H54 (cell line): ENCODE measurements at places on chromosomes 1 and 21.

GRCh38 chr1:50517488-50517887 lies 94.2 kb upstream of the DMRTA2 start:
- no peak for DNase-seq

DNA sequence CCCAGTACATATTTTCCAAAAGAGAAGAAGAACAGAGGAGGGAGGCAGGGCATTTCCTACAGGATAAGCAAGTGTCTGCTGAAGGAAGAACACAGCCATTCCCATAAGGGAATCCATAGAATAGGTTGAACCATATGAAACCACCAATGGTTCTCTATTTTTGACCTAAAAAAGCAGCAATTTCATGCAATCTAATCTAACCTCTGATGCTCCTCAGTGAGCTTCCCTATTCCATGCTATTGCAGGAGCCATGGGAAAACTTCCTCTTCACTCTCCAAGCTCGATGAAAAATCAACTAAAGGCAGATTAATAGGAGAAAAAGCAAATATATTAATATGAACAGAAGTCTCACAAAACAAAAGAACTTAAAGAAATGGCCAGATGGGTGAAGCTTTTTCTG lies 50.5 kb downstream of the SIPA1L2 start:
- DNase-seq = no peak

- DNase-seq = no peak
Observed at GRCh38 chr1:20753589-20753988, 21.1 kb upstream of the SH2D5 start.

DNA sequence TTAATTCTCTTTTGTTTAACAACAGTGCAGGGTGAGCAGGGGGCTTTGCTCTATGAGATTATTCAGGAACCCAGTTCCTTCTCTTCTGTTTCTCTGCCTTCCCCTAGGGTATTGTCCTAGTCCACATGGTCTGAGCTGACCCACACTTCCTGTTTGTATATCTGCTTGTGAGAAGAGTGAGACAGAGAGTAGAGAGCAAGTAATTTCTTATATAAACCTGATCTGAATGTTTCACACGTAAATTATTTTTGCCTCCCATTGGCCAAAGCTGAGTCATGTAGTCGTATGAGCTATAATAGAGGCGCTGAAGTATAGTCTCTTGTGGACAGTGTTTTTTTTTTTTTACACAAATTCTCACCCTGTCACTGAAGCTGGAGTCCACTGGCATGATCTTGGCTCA lies 134.2 kb upstream of the SERTAD4 start:
- no peak for DNase-seq

DNA sequence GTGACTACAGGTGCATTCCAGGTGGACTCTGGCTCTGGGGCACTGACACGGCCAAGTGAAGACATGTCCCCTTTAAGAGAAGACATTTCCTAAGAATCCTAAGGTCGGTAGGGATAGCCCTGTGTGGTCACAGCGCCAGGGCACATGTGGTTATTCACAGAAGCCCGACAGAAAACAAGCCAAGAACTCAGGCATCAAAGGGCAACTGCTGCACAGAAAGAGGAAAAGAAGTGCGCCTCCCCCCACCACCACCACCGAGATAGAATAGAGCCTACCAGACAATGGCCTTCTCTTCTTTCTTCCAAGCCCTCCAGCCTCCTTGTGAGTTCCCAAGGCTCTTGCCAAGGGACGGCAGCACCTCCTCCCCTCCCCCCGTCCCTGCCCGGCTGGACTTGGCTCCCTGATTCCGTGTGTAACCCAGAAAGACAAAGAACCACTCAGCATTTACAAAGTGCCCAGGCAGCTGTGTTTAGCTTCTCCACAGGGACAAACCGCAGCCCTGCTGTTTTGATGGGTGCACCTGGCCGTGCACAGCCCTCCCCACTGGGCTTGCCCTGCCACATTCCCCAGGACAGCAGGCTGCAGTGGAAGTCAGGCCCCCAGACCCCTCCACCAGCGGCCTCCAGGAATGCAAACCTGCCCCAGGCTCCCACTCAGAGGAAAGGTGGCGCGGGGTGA lies 30.2 kb downstream of the TMPRSS2 start:
- no peak for DNase-seq

GRCh38 chr1:30732277-30732996 lies 9.1 kb upstream of the MATN1 start:
- DNase-seq = peak; percentile 35

DNA sequence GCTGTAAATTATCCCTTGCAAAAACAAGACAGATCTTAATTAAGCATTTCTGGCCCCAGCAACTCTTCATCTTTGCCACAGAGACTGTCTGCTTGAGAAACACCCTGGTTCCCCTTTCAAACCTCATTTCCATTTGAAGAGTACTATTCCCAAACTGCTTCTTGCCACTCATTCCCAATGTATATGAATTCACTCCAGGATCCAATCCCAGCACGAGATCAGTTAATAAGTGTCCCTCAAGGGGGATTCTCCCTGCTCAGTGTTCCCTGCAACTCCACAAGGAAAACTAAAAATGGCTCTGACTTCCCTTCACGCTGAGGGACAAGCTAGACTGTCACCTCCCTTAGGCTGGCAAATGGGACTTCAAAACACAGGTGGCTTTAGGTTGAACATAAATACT lies 173.2 kb downstream of the SIPA1L2 start:
- DNase-seq = no peak

- DNase-seq = no peak
Observed at GRCh38 chr21:42073145-42074099, 2.3 kb downstream of the UMODL1 start.

DNA sequence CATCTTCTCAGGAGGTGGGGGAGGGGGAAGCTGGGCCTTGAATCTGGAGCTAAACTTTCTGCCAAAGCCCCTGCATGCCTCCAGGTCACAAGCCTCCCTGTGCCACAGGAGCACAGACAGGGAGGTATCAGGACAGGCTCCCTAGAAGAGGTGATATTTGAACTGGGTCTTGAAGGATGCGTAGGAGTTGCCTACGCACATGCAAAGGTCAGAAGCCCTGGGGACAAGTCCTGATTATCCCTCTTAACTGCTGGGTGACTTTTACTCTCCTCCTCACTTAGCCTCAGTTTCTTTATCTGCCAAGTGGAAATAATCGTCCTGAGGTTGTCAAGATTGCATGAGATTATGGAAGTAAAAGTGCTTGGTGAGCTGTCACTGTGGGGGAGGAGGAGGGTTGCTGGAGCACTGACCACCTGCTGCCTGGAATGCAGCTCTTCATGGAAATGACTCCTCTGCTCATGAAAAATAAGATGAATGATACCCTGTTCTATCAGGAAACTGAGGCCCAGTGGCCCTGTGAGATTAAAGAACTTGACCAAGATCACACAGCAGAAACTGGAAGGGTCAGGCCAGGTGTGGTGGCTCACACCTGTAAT lies 50.6 kb upstream of the LAPTM5 start:
- DNase-seq = no peak

GRCh38 chr1:169722779-169723178 lies 11.1 kb downstream of the SELE start:
- DNase-seq = no peak

- no peak for DNase-seq
Observed at GRCh38 chr21:45449658-45450422, 44.9 kb downstream of the COL18A1 start.

- DNase-seq = no peak
Observed at GRCh38 chr1:40258445-40258769, 371 bp downstream of the ZMPSTE24 start.

GRCh38 chr1:56045477-56045876 lies 533.9 kb downstream of the PLPP3 start:
- no peak for DNase-seq

DNA sequence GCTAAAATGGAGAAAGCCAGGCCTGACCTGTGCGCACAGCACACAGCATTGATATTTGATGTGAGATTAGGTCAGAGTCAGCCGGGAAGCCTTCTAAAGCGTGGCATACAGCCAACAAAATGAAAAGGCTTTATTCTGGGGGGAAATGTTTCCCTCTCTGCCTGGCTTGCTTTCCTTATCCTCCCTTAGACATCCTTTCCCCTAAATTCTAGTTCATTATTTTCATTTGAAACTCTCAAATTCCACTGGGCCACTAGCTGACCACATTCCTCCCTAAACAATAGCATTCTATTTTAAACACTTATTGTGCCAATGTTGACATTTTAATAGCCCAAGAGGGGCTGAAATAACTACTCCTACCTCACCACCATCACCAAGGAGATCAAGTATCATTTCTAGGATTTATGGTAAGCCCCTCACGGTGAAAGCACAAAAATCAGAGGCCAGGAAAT lies 49.4 kb downstream of the LEPR start:
- no peak for DNase-seq

- no peak for DNase-seq
Observed at GRCh38 chr21:40516335-40516734, 330.6 kb downstream of the DSCAM start.

- DNase-seq = no peak
Observed at GRCh38 chr1:232368821-232369321, 261.1 kb downstream of the SIPA1L2 start.

DNA sequence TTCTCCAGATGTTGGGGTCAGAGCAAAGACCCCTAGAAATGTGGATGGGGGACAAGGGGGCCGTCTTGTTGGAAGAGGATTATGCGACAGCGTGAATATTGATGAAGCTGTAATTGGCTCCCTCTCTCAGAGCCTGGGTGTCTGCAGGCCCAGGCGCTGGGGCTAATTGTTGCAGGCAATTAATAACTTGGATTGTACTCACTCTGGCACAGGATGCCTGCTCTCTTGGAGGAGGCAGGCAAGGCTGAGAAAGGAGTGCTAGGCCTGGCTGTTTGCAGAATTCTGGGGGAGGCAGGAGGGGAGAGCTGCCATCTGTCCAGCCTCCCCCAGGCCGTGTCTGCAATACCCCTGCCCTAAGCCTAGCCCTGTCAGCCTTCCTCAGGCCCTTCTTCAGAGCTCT lies 4.1 kb upstream of the DISP3 start:
- no peak for DNase-seq

DNA sequence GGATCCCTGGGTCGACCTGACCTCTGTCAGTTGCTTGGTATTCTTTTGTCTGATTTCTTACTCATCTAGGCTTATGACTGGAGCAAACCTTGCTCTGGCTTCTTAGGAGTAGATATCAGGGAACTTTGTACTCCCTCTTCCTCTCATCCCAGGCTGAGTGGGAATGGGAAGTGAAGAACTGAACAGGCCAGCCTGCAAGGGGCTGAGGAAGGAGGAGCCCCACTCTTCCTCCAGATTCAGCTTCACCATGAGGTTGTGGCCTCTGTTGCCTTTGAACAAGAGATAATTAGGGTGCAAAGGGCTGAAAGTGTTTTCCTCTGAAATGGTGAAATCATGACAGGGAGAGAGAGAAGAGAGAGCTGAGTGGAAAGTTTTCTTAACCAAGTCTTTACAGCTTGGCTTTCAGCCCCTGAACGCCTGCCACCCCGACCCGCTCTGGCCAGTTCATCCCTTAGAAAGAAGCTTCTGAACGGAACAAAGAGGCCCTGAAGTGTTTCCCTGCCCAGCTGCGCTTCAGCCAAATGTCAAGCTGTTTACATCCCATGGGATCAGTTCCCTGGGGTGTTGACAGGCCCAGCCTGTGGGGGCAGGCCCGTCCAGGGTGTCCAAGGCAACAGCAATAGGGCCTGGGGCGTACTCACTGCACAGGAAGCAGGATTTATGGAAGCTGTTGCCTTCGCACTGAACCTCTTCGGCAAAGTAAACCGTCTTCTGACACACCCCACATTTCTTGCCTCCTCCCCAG lies 11.2 kb downstream of the CSRP1 start:
- DNase-seq = no peak

DNA sequence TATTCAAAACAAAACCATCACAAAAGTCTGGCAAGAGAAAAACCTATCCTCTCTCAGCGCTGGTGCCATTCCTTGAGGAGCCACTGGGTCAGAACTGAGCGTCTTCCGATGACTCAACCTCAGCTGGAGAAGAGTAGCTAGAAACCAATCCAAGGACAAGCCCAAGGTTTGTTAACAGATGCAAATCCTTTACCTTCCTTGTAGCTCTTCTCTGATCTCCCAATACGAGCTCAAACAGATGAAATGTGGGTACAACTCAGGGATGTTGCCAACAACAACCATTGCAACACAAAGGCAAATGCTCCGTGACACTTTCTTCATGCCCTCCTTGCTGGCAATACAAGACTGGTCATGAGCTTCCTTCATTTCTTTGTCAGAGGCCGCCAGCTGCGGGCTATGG lies 337.1 kb downstream of the SIPA1L2 start:
- no peak for DNase-seq

GRCh38 chr21:39602793-39603192 lies 9.9 kb upstream of the B3GALT5 start:
- no peak for DNase-seq

- DNase-seq = no peak
Observed at GRCh38 chr1:221783437-221783836, 41.5 kb upstream of the DUSP10 start.

GRCh38 chr1:1531947-1532346 lies 8.5 kb downstream of the TMEM240 start:
- DNase-seq = no peak

- DNase-seq = no peak
Observed at GRCh38 chr1:107405236-107405635, 264.4 kb downstream of the NTNG1 start.

GRCh38 chr1:223298701-223299100 lies 65.3 kb downstream of the SUSD4 start:
- no peak for DNase-seq

GRCh38 chr21:38247738-38248510 lies 8.9 kb upstream of the KCNJ15 start:
- DNase-seq = no peak

GRCh38 chr1:8285103-8285502 lies 32.8 kb upstream of the SLC45A1 start:
- no peak for DNase-seq

- no peak for DNase-seq
Observed at GRCh38 chr1:165345502-165345901, 11.0 kb downstream of the LMX1A start.

GRCh38 chr1:2356911-2357845 lies 34.2 kb downstream of the MORN1 start:
- DNase-seq = no peak

DNA sequence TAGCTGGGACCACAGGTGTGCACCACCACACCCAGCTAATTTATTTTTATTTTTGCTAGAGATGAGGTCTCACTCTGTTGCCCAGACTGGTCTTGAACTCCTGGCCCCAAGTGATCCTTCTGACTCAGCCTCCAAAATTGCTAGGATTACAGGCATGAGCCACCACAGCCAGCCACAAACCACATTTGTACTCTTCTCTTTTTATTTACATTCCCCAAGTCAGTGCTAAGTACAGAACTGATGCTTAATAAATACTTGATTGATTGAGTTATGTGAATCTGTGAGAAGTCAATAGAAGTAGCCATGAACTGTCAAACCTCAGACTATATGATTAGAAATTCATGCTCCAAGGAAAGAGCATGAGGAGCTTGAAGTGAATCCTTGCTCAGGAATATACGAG lies 48.5 kb upstream of the S1PR1 start:
- DNase-seq = no peak
